ENCODE measurements at places on chromosomes 7 and 10.

DNA sequence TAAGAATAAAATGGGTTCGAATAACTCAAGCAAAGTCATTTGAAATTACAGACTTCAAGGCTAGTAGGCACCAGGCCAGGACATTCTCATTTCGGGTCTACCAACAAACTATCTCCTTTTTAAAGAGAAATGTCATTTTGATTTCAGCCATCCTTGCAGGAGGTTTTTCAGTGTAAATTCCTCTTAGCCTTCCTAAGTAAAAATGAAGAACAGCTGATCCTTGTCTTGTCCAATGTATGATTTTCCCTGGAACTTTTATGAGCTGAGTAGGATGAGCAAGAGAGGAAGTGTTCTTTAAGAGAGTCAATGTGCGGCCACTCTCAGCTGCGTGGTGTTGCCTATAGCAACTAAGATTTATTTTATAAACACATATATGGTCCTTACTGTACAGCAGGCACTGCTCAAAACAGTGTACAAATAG lies 110.1 kb downstream of the PLCE1 start:
- no peak for DNase-seq

GRCh38 chr7:13231216-13231615 lies 543.8 kb downstream of the ARL4A start:
- no peak for DNase-seq

DNA sequence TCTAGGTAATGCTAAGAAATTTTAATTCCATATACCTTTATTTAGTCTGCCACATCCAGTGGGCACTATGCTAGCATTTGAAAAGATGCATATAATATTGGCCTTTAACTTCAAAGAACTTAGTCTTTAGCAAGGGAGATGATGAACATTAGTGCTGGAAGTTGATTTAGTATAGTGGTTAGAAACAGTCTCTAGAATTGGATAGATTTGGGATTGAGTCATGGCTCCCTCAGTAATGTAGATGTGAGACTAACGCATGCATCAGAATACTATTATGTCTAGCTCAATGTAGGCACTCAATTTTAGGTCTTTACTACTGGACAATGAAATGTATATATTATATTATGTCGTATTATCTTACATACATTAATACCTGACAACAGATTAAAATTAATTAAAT lies 5.8 kb downstream of the DKK1 start:
- DNase-seq, result no peak

- no peak for DNase-seq
These were observed 13.8 kb downstream of the EN2 start for GRCh38 chr7:155471718-155472117.

DNA sequence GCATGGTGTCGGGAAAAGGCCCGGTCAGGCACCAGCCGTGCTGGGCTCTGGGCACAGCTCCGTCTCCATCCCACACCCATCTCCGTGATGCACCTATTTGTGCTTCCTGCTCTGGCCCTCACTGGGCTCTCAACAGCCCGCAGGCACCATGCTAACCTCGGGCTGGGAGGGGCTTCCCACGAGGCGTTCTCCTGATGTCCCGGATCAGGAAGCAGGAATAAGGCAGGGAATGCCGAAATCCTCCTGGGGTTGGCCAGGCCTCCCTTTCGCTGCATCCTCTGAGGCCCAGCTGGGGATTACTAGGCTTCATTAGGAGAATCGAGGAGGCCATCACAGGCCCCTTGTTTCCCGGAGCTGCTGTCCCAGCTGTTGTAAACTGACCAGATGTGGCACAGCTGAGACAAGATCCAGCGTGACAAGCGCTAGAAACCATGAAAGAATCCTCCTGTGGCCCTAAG lies 72.0 kb downstream of the FAM53B start:
- DNase-seq, result no peak

- DNase-seq, result no peak
These were observed 361.8 kb downstream of the MAGI2 start for GRCh38 chr7:79091661-79092060.

- no peak for DNase-seq
These were observed 57.1 kb downstream of the PLPP4 start for GRCh38 chr10:120514035-120514620.

GRCh38 chr10:102752266-102752930 lies 8.7 kb downstream of the WBP1L start:
- DNase-seq, result no peak

DNA sequence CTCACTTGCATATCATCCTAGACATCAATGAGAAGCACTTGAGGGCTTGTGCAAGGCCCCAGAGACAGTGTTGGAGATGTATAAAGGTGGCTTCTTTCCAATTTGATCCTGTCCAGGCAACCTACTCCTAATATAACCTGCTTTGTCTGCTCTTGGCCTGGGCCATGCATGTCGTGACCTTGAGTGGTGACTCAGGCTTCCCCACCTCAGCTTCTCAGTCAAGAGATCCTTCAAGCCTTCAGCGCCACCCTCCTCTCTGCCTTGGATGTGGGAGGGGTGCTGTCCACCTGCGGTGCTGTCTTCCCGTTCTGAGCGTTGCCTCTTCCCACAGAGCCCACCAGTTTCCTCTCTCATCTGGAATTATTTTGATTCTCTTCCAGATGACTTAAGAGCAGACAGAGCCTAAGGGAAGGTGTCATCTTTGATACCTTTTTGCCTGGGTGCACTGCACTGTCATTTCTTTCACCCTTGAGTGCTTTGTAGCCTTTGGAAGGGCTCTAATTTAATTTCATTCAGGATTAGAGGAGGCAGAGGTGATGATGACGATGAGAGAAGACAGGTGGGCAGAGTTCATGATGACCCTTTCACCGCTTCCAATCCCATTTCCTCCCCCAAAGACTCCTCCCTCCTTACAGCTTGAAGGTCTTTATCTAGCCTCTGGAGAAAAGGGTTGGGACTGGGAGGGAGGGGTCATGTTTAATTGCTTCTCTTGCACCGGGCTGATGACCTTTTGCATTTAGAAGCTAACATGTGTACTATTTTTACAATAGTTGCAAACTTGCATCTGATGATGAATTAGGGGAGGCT lies 6.9 kb downstream of the LSMEM1 start:
- no peak for DNase-seq

GRCh38 chr10:71978476-71978875 lies 14.3 kb downstream of the CHST3 start:
- DNase-seq, result no peak

DNA sequence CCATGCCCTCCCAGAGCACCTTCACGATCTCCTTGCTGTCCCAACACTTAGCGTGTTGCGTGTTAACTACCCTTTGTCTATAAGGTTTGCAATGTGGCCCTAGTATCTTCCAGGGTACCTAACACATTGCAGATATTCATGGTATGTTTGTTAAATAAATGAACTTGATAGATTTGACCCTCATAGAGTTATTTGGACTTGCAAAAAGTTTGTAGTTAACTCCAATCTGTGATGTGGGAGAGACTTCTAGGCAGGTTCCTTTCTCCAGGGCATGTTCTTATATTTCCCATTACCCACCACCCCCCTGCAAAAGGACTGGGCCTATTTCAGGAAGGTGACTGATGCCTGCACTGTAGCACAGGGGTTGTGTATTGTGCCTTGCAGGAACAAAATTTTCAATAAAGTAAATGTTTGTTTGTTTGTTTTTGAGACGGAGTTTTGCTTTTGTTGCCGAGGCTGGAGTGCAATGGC lies 612 bp downstream of the HILPDA start:
- no peak for DNase-seq

DNA sequence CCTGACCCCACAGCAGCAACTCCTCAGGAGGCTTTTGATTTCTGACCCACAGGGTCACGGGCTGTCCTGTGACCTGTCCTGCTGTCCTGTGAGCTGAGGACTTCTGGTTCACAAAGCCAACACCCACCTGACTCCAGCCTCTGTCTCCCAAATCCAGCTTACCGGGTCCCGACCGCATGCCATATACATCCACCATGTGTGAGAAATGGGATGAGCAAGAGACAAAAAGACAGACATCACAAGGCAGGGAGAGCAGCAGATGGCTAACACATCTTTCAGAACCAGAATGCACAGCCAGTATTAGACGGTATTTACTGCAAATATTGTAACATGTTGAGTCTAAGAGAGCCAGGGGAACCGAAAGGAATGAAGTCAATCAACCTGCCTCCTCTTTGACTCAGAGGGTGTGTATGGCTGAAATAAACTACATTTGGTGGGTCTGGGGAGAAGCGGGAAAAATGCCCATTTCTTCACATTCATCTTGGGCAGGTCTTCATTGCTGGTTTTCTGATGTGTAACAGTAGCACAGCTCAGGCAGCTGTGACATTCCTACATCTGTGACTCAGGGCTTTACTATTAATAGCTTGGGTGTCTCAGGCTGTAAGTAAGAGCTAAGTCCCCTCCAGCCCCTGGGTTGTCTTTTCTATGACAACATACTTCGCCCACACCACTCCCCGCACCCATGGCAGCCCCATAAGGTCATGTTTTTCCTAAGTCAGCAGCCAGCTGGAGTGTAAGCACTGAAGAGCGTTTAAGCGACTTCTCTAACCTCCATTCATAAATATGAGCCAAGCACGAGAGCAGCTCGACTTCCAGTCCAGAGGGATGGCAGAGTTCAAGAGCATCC lies 25.0 kb downstream of the ABLIM1 start:
- DNase-seq, result no peak

DNA sequence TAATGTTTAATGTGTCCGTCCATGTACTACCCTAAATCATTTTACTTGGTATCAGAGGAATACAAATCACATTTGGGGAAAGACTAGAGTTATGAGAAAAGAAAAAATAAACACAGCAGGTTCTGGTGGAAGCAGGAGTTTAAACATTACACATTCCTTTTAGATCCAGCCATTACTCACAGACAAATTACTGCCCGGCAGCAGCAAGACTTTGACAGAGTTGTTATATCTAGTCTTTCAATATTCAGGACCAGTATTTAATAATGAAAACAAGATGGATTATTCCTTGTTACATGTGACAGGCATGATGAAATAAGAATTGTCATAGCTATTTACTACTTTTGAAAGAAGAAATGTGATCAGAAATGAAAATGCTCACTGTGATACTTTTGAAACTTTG lies 131.8 kb upstream of the GNAI1 start:
- no peak for DNase-seq

GRCh38 chr7:134779741-134780065 lies 269 bp downstream of the CALD1 start:
- DNase-seq, result no peak

DNA sequence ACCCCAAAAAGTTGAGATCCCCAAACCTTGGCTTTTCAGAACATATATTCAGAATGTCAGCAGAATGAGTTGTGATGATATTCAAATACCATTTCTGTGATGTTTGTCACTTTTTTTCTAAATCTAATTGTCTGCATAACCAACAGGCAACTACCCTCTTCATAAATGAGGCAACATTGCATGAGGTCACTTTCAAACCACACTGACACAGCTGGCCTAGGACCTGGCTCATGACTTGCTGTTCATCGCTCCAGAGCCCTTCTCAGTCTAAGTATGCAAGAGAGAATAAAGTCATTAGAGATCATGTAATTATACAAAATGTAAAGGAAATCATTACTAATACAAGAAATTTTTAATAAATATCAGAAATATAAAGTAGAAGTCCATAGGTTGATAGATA lies 681.9 kb downstream of the GRM8 start:
- DNase-seq, result no peak

DNA sequence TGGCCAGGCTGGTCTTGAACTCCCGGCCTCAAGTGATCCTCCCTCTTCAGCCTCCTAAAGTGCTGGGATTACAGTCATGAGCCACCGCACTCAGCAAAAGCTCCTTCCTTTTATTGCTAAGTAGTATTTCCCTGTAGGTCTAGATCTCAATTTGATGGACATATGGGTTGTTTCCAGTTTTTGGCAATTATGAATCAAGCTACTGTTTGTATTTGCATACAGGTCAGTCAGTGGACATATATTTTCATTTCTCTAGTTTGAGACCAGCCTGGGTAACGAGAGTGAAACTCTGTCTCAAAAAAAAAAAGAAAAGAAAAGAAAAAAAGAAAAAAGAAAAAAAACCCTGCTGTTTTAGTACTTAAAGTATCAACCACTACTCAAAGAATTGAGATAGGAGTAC lies 6.4 kb upstream of the PRKRIP1 start:
- DNase-seq, result no peak

DNA sequence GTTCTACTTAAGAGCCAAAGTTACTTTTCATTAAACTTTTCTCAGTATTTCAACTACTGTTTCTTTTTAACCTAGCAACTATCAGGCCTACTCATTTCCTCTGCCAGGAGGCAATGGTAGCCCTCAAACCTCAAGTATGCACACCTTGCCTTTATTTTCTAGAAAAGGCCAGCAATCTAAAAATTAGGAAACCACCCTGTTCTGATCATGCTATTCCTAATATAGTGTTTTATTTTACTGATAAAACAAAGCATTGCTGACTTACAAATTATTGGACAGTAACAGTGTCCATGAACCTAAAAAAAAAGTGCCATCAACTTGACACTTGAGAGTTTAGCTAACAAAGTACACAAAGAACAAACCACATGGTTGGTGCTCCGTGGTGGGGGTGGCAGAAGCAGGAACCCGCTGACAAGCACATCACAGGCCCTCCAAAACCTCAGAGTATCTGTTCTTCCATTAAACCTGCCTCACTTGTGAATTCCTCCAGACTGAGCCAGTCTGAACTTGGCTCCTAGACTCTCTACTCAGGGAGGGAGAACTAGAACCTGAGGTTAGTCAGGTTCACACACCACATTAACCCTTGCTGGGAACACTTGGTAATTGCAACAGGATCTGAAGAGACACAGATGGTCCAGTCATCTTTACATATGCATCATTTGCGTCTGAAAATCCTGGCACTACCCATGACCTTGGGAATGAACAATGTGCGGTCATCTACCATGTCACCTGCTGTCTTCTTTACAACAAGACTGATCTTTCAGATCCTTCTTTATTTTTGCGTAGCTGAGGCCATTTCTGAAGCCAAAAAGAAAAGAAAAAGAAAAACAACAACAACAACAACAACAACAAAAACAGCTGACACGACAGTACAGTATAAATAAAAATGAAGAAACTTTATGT lies 31.9 kb downstream of the PIP4K2A start:
- DNase-seq, result no peak

DNA sequence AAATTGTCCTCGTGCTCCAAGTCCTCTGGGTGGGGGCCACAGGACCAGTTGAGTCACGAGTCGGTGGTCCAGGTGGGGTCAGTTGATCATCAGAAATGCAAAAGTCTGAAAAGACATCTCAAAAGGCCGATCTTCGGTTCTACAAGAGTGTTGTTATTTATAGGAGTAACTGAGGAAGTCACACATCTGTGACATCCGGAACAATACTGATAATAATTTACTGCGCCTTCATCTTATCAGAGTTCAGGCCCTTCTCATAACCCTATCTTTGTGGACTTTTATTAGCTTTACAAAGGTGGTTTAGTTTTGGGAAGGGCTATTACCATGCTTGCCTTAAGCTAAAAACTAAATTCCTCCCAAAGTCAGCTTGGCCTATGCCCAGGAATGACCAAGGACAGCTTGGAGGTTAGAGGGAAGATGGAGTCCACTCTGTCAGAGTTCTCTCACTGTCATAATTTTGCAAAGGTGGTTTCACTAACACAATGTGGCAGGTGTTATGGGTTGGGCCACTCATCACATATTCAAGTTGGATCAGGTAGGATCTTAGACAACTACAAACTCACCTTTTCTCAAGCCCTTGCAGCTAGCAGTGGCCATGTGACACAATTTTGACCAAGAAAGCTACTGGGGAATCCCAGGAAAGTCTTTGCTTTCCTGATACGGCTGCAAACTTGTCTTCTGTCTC lies 54.7 kb upstream of the CHST3 start:
- DNase-seq, result no peak

GRCh38 chr7:13751766-13752165 lies 237.7 kb downstream of the ETV1 start:
- DNase-seq, result no peak

Measured in activated CD4-positive, CD25-positive, alpha-beta regulatory T cell (primary cell).